Stimulated activated CD4-positive, alpha-beta T cell treated with anti-CD3 and anti-CD28 coated beads, TNF-alpha, amount 100 ng/mL, for 24 hours (primary cell): ENCODE measurements at places on chromosomes 16 and 17.

DNA sequence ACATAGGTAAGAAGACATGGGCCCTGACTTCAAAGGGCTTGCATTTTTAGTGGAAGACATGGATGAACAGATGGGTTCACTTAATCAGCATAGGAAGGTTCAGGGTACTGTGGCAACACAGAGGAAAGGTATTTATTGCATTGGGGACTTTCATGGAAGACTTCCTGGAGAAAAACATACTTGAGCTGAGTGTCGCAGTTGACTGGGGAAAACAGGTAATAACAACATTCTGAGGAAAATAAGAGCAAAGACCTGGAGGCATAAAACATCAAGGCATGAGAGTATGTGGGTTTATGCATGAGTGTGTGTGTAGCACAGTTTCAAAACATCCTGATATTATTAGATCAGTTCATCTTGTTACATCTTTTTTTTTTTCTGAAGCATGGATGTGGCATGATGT is 82.7 kb downstream of the MAP2K6 start:
- DNase-seq: no peak

- no peak for DNase-seq
Observed at GRCh38 chr17:41256291-41256685, 1.1 kb downstream of the KRTAP9-9 start.

DNA sequence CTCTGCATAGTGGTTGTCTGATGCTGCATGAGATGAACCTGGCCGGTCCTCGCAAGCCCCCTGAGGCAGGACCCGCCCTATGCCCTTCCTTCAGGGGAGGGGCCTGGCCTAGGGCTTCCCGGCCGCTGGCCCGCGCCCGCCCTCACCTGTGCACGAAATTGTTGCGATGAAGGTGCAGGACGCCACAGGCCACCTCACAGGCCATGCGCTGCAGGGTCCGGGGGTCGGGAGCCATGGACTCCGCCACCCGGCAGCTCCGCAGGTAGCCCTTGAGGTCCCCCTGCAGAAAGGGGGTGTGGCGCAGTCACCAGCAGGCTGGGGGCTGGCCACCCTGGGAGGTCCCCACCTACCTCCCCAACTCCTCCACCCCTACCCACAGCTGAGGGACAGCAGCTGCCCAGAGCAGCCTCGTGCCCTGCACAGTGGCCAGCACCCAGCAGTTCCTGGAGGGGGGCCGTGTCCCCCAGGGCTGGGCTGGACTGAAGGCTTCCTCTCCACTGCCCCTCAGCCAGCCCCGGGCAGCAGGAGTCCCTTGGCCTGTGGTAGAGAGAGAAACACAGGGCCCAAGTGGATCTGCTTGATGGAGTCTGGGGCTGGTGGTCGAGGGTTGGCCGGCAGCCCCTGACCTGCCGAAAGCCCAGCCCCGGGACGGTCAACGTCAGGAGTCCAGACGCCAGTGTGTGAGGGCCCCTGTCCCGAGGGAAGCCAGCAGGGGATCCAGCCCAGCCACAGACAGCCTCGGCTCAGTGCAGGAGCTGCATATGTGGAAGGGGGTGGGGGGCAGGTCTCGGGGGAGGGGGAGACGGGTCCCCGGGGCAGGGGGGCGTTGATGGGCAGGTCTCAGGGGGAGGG is 38.8 kb upstream of the PVALEF start:
- DNase-seq: no peak

- DNase-seq: no peak
Observed at GRCh38 chr17:393806-394717, 41.5 kb upstream of the RPH3AL start.

GRCh38 chr16:49048557-49048956 is 233.1 kb downstream of the CBLN1 start:
- no peak for DNase-seq

DNA sequence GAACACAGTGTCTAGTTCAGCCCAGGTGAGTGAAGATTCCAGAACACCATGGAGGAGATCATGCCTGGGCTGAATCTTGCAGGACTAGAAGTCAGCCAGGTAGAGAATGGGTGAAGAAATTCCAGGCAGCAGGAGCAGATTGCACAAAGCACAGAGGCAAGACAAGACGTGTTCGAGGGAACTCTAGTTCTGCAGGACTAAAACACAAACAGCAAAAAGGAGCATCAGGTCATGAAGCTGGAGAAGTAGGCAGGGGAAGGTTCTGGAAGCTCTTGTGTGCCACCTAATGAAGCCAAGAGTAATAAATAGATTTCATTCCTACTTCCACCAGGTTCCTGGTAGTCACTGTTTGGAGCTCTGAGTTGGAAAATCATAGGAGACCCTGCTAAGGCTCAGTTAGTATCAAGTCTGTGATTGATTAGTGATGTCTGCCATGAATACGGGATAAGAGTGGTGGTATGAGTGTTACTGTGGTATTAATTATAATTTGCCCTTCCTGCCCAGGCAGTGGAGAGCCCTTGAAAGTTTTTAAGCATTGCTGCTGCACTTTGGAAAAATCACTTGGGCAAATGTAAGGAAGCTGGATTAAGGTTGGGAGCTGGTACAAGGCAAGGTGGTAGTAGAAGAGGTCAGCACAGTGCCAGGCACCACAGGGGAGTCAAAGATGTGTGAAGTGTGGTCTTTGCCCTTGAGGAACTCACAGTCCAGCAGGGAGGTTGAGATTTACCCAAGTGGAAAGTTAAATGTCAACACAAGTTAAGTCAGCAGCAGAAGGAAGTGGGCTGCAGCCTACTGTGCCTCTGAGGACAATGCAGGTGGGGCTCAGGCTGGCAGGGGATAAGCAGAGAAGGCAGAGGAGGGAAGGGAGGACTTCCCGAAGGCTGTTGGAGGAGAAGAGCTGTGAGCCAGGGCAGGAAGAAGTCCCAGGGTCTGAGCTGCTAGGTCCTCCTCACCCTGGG is 13.5 kb upstream of the FOXN1 start:
- no peak for DNase-seq

DNA sequence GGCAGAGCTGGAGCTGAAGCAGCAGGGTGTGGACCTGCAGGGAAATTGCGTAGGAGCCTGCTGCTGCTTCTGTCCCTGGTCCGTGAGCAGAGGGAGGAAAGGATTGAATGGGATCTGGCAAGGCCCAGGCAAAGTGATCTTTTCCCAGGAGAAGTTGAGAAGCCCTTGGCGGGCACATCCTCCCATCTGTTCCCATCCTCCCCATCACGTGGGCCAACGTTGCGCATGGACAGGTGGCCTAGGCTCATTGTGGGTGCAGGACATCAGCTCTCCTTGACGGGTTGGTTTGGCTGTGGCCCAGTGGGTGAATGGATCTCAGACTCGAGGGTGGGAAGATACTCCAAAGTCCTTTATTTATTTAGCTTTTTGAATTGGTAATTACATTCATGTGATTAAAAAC is 29.4 kb upstream of the POLR3E start:
- DNase-seq: no peak

- no peak for DNase-seq
Observed at GRCh38 chr17:72429066-72429638, 308.3 kb downstream of the SOX9 start.

GRCh38 chr17:6793748-6794493 is 17.9 kb downstream of the FBXO39 start:
- DNase-seq: no peak

DNA sequence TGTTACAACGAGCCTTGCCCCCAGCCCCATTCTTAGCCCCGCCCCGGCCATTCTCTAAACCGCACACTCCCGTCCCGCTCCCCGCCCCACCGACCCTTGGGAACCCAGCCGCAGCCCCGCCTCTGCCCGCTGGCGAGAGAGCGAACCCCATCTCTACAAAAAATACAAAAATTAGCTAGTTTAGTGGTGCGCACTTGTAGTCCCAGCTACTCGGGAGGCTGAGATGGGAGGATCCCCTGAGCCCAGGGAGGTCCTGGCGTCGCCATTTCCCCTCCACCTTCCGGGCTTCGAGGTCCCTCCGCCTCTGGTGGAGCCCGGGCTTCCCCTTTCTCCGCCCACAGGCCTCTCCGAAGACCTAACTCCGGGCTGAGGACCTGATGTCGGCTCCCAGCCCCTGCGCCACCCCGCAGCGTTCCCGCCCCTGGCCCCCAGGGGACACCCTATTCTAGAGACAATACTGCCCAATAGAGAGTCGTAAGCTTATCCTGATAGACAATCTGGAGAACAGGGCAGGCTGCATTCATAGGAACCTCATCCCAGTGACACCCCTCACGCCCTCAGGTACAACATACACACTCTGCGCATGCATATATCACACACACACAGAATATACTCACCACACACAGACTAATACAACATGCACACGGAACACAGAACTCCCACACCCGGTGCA is 480 bp upstream of the PROCA1 start:
- DNase-seq: peak; percentile 73

DNA sequence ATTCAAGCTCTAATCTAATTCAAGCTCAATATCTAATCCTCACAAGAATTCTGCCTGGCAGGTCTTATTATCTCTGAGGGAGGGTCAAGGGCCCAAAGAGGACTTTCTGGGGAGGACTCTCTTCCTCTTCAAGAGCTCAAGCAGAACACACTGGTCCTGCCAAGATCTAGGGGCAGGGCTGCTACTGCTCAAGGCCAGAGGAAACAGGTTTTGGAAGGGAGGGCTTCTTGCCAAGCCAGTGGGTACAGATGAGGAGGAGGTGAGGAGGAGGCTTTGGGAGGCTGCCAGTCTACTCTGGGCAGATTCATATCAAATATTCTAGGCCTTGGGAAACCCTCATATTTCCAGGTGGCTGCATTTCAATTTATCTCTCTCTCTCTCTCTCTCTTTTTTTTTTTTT is 51.8 kb upstream of the IL34 start:
- DNase-seq: no peak

GRCh38 chr17:67479148-67479547 is 102.1 kb downstream of the PITPNC1 start:
- DNase-seq: no peak

- peak; percentile 29 for DNase-seq
Observed at GRCh38 chr17:27339836-27340550, 46.1 kb downstream of the WSB1 start.

GRCh38 chr17:45021607-45022287 is 29.7 kb downstream of the DCAKD start:
- DNase-seq: peak; percentile 61

- DNase-seq: peak; percentile 47
Observed at GRCh38 chr16:30660424-30661261, 2.4 kb downstream of the FBRS start.

- DNase-seq: no peak
Observed at GRCh38 chr17:53635444-53635843, 187.3 kb upstream of the KIF2B start.

DNA sequence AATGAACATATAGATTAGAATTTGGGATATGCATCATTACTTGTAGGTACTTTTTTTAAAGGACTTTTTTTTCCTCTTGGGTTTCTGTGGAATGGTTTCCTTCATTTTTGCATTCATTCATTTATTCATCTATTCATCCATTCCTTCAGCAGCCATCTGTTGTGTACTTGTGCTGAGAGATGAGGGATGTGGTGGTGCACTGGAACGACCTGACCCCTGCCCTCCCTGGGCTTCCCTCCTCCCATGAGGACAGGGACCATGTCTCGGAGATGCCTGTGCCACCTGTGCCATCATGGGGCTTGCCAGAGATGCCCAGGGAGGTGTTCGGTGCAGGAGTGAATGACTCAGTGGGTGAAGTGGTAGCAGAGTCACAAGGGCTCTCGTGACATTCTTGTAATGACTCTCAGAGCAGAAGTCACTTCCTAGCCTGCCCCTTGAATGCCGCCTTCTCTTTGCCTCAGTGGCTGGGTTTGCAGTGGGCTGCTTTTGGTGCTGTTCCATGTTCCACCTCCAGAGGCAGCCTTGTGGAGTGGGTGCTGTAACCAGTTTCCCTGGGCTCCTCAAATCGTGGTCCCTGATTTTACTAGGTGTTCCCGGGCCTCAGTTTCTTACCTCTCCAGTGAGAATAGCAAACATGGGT is 43.9 kb downstream of the CLEC16A start:
- DNase-seq: peak; percentile 48
